ENCODE measurements at places on chromosomes 1 and 21.
A peak's percentile ranks its signal among the peaks of the same experiment; 100 is the strongest.

DNA sequence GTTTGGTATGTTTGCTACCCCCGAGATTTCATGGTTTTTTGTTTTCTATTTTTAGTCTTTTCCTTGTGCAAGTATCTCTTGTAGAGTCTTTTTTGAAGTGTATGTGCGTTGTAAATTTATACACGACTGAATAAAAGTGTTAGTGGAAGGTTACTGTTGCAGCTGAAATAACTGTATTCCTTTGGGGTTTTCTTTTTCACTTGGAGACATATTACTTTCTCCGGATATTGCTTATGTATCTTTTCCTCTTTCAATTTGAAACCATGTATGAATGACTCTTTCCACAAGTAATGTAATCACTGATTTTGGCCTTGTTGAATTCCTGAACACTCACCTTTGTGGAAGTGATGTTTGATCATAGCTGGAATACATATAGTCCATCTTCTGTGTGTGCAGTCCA, 956 bp downstream of the URB2 start:
- no peak for DNase-seq

- DNase-seq: peak; percentile 66
These were observed at the start of gene ZNF362 for GRCh38 chr1:33256471-33257206. TSS of gene ZNF362 (plus strand) at chr1:33256492. CDS start at chr1:33270575, 14,083 bp downstream.

GRCh38 chr1:20785907-20786252, 1.2 kb downstream of the HP1BP3 start:
- DNase-seq: no peak

- DNase-seq: no peak
These were observed 82.4 kb upstream of the C21orf91 start for GRCh38 chr21:17901458-17902079.

DNA sequence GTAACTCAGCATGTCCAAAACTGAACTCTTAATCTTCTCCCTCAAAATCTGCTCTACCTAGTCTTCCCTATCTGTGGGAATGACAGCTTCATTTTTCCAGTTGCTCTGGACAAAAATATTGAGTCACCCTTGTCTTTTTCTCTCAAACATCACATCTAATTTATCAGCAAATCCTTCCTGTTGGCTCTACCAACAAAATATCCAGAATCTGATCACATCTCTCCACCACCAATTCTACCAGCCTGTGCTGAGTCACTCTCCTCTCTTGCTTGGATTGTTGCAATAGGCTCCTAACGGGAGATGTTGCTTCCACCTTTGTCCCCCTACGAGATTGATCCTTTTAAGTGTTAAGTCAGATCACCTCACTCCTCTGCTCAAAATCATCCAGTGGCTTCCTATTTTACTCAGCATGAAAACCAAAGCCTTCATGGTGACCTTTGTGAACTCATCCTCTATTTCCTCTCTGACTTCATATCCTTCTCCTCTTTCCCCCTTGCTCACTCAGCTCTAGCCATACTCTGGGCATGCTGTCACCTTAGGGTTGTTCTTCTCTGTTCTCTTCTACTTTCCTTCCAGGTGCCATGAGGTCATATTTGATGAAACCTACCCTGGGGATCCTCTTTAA, 21.5 kb upstream of the SMYD2 start:
- DNase-seq: no peak

DNA sequence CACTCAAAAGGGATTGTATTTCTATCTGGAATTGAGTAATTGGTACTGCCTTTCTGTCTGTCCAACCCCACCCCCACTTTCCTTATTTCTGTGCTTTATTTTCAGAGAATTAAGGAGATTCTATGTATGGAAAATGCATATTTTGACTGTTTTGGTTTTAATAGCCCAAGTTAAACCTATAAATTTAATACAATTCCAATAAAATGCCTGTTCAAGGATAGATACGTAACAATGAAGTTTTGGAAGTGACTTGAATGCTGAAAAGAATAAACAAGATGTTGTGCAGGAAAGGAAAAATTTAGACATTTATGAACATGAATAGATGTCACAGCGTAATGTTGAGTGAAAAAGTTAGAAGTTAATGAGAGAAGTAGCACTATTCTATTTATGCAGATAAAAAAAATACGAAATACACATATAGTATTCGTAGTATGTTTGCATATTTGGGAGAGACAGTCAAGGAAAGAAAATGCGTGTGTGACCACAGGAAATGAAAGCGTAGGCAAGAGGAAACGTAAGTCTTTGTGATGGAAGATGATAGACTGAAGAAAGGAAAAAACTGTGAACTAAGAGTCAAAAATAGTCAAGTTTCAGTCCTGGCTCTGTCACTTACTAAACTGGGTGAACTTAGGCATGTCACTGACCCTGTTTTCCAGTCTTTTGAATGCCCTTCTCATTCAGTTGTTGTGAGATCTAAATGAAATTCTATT, 62.1 kb downstream of the MEF2D start:
- DNase-seq: no peak

GRCh38 chr21:16540966-16541727, 811.4 kb downstream of the USP25 start:
- DNase-seq: no peak

DNA sequence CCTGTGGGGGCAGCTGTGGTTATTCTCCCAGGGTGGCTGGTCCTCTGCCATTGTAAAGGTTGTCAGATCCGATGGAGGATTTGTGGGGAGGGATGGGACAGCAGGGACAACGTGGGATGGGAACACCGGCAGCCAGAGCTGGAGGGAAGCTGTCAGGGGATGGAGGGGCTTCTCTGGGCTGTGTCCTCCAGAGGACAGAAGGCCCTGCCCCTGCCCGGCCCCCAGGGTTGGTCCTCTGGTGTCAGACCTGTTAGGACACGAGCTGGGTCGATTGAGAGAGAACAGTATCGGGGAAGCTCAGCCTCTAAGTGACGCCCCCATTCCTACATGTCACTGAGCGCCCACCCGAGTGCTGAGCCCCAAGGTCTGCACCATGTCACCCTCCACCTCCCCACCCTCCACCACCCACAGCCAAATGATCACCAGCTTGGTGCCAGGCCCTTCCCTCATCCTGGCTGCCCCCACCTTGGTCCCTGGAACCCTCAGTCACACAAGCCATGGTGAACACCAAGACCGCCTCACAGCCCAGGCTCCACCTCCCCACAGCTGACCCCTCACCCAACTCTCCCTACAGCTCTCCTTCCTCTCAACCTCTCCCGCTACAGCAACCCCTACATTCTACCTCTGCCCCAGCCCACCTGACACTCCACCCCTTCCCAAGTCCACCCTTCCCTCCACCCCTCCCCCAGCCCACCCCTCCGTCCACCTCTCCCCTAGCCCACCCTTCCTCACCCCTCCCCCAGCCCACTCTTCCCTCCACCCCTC, 244.4 kb downstream of the MATN1 start:
- DNase-seq: no peak

DNA sequence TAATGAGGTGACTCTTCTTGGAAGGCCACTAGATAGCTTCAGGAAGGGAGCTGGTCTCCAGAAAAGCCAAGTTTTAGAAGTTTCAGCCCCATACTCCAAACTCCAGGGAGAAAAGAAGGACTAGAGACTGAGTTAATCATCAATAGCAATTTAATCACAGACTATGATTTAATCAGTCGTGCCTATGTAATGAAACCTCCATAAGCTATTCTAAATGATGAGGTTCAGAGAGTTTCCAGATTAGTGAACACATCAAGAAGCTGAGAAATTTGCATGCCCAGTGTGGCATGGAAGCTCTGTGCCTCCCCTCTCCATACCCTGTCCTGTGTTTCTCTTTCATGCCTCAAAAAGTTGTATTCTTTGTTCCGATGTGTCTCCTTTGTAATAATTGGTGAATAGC, 49.2 kb upstream of the CCDC190 start:
- no peak for DNase-seq

DNA sequence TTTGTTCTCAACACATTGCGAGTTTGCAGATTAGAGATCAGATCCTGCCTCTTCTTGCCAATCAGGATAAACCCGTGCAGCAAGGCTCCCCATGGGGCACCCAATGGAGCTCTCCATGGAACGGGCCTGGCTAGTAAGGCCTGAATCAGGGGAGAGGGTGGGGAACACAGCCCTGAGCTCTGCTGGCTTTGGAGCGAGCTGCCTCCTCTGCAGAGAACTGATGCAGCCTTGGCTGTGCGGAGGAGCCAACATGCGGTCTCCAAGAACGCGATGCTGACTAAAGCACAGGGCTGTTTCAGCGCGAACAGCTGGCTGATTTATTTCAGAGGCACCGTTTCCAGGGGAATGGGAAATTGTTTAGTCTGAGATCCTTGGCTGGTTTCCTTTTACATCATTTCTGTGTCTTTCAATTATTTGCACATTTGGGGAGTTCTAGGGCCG, 139.7 kb downstream of the TSEN15 start:
- no peak for DNase-seq

DNA sequence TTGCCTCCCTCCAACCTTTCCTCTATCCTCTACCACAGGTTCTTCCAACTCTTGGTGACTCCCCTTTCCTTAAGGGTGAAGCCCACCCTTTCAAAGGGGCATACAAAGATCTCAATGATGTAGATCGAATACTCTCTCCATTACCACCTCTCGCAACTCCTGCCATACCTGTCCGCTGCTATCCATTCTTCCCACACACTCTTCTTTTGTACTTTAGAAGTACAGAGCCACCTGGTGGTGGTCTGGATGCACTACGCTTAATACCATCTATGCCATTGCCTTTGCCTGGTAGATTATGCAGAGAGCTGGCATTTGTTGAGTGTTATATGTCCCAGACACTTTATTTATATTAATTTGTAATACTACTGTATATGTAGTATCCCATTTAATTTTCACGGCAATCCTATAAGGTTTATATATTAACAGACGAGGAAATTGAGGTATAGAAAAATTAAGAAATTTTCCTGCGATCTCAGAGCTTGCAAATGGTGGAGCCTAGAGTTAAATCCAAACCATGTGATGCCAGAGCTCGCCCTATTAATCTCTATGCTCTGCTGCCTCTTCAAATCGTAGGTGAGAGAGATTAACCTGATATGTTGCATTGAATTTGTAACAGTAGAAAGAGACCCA, 22.9 kb downstream of the TSHB start:
- peak; percentile 62 for DNase-seq

GRCh38 chr1:79982211-79982610, 975.7 kb upstream of the ADGRL4 start:
- no peak for DNase-seq

DNA sequence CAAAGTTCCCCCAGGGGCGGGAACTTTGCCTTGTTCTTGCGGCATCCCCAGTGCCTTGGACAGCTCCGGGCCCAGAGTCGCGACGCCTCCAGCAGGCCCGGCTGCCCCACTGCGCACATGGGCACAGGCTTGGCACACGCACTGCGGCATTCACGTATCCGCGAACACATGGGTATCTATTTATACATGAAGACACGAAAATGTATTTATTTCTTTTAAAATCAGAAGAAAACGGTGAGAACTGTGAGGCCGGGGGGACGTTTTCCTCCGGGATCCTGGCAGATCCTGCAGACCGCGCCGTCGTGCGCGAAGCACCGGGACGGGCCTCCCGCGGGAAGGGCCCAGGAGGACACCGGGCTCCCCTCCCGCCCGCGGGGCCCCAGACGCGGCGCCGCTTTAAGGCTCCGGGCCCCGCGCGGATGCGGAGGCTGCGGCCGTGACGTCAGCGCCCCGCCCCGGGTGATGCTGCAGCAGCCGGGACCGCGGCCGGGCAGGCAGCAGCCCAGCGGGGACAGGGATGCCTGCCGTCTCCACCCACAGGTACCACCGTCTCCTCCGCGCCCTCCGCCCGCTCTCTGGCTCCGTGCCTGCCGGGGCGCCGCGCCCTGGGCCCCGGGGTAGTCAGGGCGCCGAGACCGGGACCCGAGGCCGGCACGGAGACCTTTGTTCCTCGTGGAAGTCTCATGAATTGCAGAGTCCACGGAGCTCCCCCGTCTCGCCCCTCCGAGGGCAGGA, at the start of gene SLC45A1:
SLC45A1 (plus strand) TSS at position 468 of the 735 bp plus-strand sequence. CDS start 6,216 bp downstream, outside the sequence.
- DNase-seq: peak; percentile 78

- DNase-seq: no peak
These were observed at the start of gene DPT for GRCh38 chr1:168728473-168729404. TSS of gene DPT (minus strand) at chr1:168729206. CDS start at chr1:168729174, 32 bp downstream.

GRCh38 chr1:29786791-29787732, 550.7 kb downstream of the PTPRU start:
- no peak for DNase-seq

All from stimulated activated CD4-positive, alpha-beta T cell treated with anti-CD3 and anti-CD28 coated beads, Interleukin-4, amount 100 ng/mL, for 24 hours (primary cell).